ENCODE measurements at places on chromosomes 6 and 20.

DNA sequence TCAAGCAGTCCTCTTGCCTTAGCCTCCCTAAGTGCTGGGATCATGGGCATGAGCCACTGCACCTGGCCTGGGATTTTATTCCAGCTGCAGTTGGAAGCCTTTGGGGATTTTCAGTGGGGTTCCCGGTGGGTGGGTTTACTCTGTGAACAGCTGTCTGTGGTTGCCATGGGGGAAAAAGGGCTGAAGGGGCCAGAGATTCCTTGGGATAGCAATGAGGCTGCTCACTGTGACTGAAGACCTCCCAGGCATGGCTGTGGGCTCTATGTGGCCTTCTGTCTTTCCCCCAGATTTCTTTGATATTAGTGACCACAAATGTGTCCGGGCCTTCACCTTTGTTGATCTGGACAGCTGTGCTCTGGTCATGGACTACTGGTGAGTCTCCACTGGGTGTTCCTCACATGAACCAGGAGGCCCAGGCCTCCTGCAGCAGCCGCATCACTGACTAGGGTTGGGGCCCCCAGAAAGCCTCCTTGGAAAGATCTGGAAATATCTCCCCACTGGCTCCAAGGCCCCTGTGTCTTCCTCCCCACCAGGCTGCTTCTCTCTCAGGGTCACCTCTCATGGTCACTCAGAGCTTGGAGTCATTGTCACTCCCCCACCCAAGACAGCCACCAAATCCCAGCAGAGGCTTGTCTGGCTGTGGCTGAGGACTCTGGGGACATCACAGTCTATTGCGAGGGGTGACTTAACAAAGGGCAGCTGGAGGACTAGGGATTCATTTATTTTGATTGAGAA, 33.4 kb downstream of the EFCAB8 start:
- no peak for DNase-seq

DNA sequence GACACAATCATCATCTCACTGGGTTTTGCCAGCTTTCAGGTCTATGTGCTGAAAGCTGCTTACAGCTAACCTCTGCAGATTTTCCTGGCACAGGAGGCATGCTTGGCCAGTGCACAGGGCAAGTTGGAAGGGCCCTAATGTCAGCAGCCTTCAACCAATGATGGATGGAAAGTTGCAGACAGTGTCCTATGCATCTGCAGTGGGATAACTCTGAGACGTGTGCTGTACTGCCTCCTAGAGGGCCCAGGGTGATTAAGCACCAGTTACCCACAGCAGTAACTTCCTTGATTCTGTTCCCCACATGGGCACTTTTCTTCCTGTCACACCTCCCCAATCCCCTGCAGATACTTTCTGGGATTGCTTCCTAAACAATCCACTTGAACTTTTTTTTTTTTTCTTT, 38.6 kb downstream of the OVOL2 start:
- no peak for DNase-seq

DNA sequence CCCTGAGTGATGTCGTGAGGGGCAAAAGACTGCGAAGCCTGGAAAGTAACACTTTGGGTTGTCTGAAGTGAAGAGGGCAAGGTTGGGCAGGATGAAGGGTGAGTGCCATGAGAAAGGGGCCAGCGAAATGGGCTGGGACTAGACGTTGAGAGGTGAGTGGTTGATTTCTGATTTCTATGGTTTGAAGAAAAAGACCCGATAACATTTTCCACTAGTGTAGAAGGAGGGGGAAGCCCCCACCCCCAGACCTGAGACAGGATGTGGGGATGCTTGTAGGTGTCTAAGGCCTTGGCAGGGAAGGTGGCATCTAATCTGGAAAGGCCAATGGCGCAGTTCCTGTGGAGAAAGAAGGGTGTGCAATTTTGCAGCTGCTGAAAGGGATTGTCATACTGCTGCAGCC, 25.3 kb upstream of the KIF3B start:
- DNase-seq, result peak; percentile 81

DNA sequence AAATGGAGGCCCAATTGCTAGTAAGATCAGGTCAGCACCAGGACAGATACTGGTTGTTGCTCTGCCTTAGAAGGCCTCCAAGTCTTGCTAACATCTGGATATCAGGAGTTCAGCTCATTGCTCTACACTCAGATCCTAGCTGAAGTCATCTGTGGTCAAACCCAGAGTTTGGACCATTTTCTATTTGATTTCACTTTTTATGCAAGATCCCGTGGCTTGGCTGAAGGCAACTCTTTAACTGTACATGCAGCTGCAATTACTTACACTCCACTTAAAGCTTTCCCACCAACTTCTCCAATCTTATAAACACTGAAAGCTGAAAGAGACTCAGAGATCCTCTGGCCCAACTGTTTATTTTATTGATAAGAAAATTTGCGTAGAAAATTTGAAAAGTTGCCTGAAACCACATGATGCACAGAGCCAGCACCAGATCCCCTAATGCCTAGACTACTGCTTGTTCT, 2.7 kb downstream of the SLC17A2 start:
- DNase-seq, result no peak

DNA sequence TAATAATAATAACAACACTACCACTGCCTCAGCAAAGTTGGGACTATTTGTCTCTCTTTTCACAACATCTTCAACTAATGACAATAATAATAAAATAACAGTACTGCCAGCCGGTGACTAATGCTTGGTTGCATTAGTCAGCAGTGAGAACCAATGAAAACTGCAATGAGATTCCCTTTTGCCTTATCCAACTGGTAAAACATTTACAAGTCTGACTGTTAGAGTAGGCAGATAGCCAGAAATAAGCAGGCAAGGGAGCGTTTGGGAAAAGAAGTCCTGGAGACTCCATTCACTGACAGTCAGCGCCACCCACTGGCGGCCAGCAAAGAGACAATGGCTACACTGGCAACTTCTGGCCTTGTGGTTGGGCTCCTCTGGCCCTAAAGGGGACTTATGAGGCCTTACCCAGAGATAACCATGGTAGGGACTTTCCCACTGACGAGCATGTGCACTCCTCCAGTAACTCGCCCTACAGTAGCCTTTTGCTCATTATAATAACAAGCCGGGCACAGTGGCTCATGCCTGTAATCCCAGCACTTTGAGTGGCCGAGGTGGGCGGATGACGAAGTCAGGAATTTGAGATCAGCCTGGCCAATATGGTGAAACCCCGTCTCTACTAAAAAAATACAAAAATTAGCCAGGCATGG, 3.4 kb upstream of the NSFL1C start:
- DNase-seq, result no peak

- DNase-seq, result no peak
Observed at GRCh38 chr6:119594907-119595306, 245.3 kb upstream of the MAN1A1 start.

GRCh38 chr6:162055365-162055764, 672.2 kb downstream of the PRKN start:
- DNase-seq, result no peak

All from stimulated activated CD4-positive, alpha-beta T cell treated with anti-CD3 and anti-CD28 coated beads, Interleukin-4, amount 100 ng/mL, for 1 hour (primary cell).